Brain (organoid and tissue), 16 donors: ENCODE measurements at places on chromosomes 2 and 18. TPM values are rescaled to one million over a fixed set of nuclear protein-coding genes. Genes with fewer than 3 reads are reported as not detected.

GRCh38 chr18:3081584-3081991, 68.6 kb upstream of the LPIN2 start:
- DNase-seq = peak; percentile 45

OSBPL1A gene
- 47.2 TPM for polyA plus RNA-seq

GRCh38 chr2:64859312-64860212, 129.6 kb upstream of the SLC1A4 start:
- DNase-seq = peak; percentile 42

EPC2 gene
- 17.7 TPM for polyA plus RNA-seq
